ENCODE measurements at places on chromosomes 2 and 18.

DNA sequence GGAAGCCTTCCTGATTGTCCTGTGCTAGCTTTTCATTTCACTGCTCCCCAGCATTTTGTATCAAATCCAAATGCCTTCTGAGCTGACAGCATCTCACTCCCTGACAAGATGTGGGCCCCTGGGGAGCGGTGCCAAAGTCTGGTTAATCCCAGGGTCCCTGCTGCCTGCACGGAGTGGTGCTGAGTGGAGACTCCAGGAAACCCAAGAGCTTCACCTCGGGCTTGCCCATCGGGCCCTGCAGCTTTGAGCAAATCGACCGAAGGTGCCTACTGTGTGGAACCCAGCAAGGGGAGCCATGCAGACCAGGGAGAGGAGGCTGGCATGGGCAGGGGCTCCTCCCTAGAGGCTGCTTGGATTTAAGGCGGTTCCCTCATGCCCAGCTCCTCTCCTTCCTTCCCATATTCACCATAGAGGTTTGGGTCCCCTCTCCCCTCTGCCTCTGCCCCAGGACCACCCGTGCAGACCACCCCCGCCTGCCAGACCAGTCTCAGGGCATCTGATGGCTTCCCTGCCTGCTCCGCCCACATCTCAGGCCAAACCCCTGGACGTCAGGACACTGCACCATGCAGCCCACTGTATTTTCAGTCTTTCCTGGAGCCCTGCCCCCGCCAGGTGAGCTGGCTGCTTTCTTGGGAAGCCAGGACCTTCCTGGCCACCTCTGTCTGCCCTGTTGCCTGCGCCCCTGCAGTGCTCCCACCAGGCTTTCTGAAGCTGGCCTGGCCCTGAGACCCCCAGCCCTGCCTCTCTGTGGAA is 37.8 kb downstream of the RRM2 start:
- no peak for DNase-seq

DNA sequence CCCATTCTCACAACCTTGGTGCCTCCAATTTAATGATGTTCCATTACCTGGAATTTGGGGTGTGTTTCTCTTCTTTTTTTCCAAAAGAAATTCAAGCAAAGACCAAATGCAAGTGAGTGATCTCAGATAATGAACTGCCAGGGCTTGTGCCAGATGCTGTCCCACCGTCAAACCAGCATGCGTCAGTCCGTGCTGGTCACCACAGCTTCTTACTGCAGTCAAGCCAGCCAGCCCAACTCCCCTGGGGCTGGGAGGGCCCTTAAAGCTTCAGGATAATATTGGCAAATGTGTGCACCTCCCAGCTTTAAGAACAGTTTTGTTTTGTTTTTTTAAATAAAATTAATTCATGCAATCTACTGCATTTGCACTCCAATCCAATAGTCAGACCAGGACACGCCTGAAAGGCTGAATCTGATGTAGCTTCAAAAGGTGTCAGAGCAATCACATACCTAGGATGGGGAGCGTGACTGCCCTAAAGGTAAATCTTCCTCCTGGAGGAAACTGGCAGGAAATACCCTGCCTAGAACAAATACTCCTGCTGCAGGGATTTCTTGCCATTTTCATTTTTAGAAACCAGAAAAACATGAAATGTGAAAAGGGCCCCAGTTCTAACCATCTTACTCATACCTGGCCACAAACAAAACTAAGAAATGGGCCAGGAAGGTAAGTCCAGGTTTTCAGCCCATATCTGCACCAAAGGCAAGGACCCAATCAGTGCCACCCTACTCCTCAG is 26.8 kb upstream of the SP3 start:
- DNase-seq: no peak

- no peak for DNase-seq
Measured at GRCh38 chr2:68835621-68836020, 35.6 kb downstream of the BMP10 start.

GRCh38 chr2:183984871-183985270 is 613.5 kb upstream of the ZNF804A start:
- DNase-seq: no peak

DNA sequence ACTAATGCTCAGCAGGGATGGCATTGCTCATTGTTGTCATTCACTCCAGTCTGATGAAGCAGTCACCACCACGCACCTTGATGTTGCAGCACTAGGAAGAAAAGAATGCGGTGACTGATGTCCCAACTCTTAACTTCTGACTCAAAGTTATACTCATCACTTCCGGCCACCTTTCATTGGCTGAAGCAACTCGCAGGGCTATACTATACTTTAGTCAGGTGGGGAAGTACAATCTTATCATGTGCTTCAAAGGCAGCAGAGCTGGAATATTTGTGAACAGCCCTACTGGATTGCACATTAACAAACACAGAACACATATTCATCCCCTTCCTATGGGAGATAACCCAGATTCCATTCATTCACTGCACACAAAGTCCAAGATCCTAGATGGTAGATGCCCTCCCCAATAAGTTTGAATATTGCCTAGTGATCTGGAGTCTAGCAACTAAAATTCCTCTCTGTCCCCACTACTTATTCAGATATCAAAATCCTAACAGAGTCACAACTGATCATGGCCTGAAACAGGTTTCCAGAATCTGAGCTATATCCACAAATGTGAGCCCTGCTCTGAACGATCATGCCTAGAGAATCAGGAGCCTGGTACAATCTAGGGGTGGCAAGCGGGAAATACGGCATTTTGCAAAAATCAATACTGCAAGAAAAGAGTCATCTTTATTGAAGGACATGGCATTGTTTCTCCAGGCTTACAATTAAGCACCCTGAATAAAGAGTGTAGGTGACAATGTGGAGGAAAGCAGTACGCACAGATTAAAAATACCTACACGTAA is 3.4 kb upstream of the SPATS2L start:
- DNase-seq: peak; percentile 85

GRCh38 chr2:183035298-183035953 is 2.8 kb downstream of the NCKAP1 start:
- DNase-seq: peak; percentile 9

DNA sequence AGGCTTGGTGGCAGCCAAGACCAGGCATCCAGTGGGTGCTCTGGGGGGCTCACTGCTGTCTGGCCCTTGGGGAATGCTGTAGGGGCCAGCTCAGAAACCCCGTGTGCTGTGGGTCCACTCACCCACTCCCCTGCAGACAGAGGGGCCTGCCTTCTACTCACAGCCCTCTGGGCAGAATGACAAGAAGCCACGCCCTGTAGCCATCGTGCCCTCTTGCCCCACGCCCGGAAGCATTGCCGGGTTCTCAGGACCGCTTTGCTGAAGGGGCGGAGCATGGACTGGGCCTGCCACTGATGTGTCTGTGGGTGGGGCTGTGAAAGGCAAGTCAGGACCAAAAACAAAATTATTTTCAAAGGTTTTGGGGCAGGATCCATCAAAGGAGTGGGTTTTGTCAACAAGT is 27.8 kb downstream of the GLI2 start:
- DNase-seq: no peak

DNA sequence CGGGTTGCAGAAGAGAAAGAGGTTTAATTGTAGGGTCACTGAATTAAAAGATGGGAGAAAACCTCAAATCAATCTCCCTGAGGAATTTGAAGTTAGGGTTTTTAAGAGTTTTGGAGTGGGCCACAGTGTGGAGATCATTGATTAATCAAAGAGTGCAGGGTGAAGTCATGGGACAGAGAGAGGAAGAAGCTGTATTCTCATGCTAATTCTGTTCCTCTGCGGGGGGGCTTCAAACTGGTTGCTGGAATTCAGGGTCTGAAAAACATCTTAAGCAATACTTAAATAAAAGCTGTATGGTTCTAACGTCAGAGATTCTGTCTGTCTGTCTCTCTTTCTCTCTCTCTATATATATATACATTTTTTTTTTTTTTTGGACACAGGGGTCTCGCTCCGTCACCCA is 169.8 kb upstream of the SPATS2L start:
- no peak for DNase-seq

- no peak for DNase-seq
Measured at GRCh38 chr2:143906850-143907249, 613.1 kb downstream of the ZEB2 start.

GRCh38 chr2:223954401-223954800 is 2.9 kb upstream of the MRPL44 start:
- peak; percentile 86 for DNase-seq

DNA sequence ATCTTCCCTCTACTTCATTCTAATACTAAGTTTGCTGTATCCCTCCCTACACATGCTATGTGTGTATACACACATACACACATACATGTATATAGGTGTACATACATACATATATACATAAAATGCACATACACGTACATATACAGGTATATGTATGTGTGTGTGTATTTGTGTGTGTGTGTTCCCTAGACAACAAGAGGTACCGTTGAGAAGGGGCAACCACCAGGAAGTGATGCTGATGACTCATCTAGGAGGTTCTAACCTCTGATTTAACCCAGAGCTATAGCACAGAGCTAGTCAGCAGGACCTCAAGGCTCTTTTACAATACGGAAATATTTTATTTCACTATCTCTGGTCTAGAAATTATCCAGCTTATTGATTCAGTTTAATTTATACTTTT is 139.2 kb downstream of the LAMA3 start:
- peak; percentile 90 for DNase-seq

DNA sequence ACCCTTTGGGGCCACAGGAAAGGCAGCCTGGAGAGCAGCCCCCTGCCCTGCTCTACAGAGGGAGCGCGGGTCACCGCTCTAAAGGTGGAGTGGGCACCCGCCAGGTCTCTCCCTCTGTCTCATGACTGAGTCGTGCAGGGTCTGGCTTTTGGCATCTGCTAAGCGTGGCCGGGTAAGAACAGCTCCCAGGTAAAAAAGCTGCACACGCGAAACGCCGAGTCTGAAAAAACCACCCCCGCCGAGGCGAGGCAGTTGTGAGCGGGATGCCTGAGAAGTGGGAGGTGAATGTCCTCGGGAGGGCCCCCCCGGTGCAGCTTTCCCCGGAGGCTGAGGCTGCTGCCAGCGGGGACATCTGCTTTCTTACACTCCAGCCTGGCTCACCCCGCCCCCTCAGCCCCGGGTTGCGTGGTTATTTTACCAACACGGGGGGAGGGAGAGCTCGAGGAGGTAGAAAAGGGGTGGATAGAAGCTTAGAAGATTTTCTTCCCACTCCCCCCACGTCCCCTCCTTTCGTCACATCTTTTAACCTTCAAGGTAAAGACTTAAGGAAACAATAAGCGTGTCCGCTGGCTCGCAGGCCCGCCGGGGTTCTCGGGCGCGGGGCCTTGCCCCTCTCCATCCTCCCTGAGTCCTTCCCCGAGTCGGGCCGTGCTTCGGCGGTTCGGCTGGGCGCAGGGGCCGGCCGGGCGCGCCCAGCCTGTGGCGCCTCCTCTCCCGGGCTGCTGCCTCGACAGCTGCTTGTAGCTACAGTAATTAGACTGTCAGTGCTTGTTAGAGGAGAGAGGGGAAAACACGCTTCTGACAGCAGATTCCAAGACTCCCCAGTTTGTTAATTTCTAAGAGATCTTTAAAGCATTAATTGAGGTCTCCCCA is 70.6 kb upstream of the PSMD14 start:
- DNase-seq: no peak

- no peak for DNase-seq
Measured at GRCh38 chr2:167275046-167275445, 386.8 kb downstream of the XIRP2 start.

- DNase-seq: no peak
Measured at GRCh38 chr18:6203791-6204190, 210.9 kb downstream of the L3MBTL4 start.

DNA sequence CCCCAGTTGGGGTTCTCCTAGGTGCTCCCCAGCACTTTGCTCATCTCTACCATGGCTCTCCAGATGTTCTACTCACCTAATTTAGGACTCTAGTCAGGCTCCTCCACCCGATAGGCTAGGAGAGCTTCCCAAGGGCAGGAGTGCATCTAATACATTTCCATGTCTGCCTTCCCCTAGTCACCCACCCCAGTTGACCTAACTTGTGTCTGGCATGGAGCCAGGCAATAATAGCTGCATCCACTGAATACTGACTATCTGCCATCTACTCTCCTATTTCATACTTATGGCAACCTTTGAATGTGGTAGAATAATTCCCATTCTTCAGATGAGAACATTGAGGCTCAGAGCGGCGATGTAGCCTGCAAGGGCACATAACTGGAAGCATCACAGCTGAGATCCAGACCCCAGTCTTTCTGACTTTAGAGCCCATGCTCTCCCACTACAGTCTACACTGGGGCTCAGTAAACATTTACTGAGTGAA is 71.8 kb upstream of the YWHAQ start:
- DNase-seq: no peak

- no peak for DNase-seq
Measured at GRCh38 chr2:14388724-14389123, 243.8 kb upstream of the LRATD1 start.

GRCh38 chr2:185567196-185567595 is 171.4 kb upstream of the FSIP2 start:
- DNase-seq: no peak

DNA sequence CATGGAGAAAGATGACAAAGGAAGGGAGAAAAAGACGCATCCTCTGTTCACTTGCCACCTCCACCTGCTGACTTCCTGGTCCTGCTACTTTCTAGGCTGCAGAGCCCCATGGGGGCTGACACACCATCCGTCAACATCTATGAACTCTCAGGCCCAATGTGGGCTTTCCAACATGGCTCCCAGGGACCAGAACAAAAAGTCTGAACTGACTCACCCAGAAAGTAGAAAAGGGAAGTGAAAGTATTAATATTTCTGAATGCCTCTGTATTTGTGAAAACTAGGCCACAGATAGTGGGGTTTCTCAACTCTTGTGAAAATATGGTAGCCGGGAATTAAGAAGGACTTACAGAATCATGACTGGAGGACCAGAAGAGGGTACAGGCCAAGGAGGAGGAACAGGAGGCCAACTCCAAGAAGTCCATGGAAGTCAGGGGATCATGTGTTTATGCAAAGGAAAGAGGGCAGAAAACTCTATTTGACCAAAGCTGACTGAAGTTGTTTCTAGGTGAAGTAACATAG is 123.1 kb upstream of the CAB39 start:
- no peak for DNase-seq

DNA sequence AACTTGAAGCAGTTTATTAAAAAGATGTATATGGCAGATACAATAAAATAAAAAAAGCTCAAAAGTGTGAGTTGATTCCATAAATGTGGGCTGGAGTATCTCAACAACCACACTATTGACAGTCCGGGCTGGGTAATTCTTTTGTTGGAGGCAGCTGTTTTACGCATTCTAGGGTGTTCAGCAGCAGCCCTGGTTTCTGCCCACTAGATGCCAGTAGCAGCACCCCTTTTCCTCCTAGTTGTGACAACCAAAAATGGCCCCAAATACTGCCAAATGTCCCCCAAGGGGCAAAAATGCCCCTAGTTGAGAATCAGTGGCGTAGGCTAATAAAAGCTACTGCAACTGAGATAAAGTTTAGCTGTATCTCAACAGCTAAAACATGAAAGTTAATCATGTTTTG is 44.8 kb downstream of the CHMP3 start:
- DNase-seq: no peak

GRCh38 chr2:239932881-239933735 is 92.0 kb downstream of the NDUFA10 start:
- no peak for DNase-seq
